CD4-positive, alpha-beta T cell treated with Interleukin-17A for 4 hours (primary cell): ENCODE measurements at places on chromosomes 11 and 22.
A peak's percentile ranks its signal among the peaks of the same experiment; 100 is the strongest.

DNA sequence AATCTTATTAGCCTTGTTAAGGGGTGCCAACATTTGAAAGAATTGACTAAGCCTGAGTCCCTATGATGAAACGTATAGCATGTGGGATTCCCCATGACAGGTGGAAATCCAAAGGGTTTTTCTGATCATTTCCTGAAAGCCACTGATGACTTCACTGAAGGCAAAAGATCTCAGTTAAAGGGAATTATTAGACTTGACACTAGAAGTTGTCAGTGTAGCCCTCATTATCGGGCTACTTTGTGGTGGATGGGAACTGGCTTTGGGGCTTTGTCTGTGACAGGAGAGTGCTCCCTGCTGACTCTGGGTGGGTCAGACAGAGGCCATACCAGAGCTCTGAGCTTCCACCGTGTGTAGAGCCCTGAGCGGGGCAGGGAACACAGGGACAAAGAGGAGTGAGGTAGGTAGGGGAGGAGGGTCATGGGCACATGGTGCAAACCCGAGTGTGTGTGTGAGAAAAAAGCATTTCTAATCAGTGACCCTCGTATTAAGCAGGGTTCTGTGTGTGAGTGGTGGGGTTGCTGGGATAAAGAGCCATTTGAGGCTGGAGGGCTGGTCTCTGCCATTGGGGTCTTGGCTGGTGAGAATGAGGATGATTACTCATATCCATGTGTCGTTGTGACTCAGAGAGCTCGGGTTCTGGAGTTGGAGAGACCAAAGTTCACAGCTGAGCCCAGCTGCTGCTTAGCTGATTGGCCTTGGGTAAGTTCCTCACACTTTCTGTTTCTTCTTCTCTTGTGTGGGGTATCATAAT is 101.1 kb downstream of the GRIK4 start:
- no peak for DNase-seq

DNA sequence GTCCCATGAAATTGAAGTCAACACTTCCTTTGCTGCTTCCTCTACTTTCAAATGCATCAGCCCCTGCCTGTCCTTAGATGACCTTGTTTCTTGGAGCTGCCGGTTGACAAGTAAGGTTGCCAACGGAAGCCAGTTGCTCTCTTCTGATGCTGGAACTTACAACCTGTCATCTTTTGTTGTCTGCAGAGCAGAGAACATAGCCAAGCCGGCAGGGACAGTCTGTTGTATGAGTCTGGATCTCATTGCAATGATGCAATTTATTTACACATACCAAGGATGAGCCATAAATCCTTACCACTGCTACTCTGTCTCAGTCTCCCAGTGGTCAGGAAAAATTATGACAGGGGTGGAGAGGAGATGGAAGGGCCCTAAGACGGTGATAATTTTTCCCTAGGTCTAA is 151.4 kb downstream of the BLID start:
- no peak for DNase-seq

GRCh38 chr11:100716838-100717237 is 29.8 kb downstream of the ARHGAP42 start:
- DNase-seq: no peak

DNA sequence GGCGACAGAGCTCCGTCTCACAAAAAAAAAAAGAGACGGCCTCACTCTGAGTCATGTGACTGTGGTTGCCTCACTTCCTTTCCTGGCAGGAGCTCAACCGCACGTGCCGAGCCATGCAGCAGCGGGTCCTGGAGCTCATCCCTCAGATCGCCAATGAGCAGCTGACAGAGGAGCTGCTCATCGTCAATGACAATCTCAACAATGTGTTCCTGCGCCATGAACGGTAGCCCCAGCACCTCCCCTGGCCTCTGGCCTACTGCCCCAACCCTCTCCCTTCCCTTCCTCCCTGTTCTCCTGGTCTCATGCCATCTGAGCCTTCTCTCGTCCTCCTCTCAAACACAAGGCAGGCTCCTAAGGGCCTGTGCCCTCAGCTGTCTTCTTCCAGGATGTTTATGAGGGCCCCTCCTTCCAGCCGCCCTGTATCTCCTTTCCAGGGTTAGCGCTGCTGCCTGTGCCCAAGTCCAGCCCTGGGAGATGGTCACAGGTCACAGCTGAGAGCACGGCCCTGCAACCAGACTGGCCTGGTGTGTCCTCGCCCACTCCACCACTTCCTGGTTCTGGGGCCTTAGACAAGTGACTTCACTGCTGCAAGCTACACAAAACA is 30.7 kb downstream of the TOM1 start:
- DNase-seq: peak; percentile 71

GRCh38 chr22:49657275-49657973 is 170.2 kb downstream of the BRD1 start:
- DNase-seq: peak; percentile 84

DNA sequence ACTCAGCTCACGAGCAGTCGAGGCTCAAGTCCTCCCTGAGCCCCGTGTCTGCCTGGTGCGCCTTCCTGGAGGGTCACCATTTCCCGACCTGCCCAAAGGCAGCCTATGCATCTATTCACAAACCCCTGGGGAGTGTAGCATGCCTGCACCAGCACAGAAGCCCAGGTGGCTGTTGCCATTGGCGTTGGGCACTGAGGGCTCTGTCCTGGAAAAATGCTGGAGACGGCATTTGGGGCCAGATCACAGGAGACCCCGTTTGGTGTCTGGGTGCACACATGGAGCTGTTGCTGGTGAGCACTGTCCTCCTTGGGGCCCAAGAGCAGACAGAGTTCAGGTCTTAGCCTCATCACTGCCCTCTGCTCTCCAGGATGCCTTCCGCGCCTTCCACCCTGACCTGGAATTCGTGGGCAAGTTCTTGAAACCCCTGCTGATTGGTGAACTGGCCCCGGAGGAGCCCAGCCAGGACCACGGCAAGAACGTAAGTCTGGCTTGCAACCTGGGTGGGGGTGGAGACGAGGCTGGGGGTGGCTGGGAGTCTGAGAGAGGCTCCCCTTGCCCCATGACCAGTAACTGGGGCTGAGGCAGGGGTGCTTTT is 9.4 kb downstream of the FADS2 start:
- no peak for DNase-seq

DNA sequence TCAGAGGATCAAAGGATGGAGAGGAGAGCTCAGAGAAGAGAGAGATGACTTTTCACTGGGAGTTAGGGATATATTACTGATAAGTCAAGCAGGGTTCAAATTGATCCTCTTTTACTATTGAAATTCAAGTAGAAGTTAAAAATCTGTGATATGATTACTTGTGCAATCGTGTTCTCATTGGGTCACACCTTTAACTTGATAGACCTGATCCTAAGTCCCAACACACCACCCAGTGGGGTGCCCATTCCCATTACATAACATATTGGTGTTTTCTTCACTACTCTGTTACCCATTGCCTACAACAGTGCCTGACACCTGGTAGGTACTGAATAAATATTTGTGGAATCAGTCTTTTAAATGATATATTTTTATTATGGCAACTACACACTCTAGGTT is 66.4 kb upstream of the PICALM start:
- no peak for DNase-seq

GRCh38 chr11:67983951-67984350 is 19.9 kb downstream of the UNC93B1 start:
- DNase-seq: no peak

DNA sequence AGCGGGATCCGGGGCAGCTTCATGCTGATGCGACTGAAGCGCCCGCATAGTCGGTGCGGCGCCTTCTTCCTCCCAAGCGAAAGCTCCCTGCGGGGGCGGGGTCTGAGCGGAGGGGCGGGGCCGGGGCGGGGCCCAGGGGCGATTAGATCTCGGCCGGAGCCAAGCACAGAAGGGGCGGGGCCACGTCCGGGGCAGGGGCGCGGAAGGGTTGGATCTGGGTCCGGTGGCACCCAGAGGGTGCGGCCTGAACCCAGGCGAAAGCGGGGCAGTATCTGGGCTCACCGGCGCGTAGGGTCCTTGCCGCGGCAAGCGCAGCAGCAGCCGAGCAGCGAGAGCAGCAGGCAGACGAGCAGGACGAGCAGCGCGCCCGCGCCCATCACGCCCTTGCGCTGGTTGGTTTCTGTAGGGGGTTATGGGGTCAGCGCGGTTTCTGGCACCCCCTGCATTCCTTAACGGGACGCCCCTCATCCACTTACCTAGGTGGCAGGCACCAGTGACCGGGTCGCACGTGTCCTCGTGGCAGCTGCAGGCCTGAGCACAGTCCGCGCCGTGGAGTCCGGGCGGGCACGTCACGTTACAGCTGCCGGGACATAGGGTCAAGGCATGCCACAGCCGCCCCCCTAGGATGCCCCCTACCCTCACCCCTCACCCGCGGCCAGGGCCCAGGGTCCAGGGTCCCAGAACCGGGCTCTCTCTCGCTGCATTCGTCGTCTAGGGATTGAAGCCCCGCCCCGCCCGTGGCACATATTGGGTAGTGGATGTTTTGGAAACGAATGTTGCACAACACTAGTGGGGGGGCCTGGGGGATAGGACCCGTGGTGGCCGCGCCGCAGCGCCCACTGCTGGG is 8.1 kb downstream of the SCARF2 start:
- DNase-seq: peak; percentile 95

DNA sequence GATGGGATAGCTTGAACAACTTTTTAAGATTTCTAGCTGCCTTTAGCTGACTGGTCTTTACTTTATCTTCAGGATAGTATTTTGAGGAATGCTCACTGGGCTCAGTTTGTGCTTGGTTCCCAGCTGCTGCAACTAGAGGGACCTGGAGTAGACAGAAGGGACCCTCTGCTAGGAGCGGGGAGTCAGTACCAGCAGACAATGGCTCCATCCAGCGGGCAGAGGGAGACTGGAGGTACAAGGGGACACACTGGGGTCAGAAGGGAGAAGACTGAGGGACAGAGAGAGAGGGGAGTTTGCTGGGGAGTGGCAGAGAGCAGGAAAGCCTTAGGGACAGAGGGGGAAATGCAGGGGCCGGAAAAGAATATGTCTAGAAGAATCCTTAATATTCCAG is 22.0 kb upstream of the ACER3 start:
- DNase-seq: no peak

DNA sequence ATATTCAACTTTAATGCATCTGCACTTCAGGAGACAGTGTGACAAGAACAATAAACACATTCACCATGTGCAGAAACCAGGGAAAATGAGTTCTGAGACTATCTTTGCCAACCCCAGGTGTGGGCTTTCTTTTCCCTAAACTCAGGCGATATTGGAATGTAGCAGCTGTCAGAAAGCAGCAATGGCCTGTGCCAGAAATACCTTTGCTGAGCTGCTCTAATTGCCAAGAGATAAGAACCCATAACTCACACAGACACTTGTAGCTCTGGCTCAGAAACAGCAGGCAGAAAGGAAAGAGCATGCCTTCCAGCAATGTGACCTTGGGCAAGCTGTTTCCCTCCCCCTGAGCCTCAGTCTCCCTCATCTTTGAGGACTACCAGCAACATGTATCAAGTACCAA is 77.6 kb downstream of the PLEKHA7 start:
- DNase-seq: no peak

DNA sequence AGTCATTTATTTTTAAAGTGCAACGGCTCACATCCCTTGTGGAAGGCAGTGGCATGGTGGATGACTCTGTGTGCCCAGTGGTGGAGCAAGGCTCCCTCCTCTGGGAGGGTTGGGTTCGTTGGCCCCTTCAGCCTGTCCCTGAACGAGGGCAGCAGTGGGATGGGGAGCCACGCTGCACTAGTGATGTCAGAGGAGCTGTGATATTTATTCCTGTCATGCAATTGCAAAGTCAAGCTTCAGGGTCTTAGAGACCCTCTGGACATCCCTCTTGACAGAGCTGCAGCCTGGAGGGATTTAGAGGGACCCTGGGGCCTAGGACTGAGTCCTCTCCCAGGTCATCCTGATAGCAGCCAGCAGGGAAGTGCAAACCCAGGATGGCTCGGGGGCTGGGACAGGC is 78.2 kb upstream of the NARS2 start:
- DNase-seq: no peak

GRCh38 chr22:27146866-27147633 is 489.7 kb downstream of the MIAT start:
- no peak for DNase-seq

- no peak for DNase-seq
Observed at GRCh38 chr11:113059548-113059947, 98.3 kb downstream of the NCAM1 start.

- DNase-seq: no peak
Observed at GRCh38 chr11:10257478-10257877, 36.5 kb downstream of the SBF2 start.

GRCh38 chr11:45988921-45989320 is 66.5 kb downstream of the LARGE2 start:
- DNase-seq: no peak

DNA sequence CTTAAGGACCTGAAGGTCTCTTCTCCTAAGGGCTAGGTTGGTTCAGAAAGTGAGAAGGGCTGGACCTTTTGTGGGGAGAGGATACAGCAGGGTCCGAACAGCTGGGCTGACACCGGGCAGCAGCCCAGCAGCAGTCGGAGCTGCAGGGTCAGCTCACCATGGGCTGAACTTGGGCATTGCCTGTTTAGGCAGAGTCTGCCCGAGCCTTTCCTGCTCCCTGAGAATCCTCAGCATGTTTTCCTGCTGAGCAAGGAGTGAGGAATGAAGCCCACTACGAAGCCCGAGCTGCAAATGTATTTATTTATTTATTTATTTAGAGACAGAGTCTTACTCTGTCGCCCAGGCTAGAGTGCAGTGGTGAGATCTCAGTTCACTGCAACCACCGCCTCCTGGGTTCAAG is 83.9 kb downstream of the PTPRJ start:
- DNase-seq: no peak

GRCh38 chr11:64753380-64754123 is 6.2 kb downstream of the PYGM start:
- no peak for DNase-seq

DNA sequence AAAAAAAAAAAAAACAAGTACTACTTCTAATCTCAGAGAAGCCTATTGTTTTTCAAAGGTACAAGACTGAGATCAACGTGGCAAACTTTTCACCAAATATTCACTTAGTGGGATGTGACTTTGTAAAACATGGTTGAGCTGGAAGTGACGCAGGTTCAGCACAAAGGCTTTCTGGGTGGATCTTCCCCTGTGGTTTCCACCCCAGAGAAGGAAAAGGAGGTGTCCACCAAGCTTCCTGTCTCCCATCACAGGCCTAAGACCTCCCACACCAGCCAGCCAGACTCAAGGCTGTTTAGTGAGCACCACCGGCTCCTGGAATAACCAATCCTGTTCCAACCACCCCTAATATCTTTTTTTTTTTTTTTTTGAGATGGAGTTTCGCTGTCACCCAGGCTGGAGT is 5.7 kb downstream of the TMEM184B start:
- DNase-seq: peak; percentile 59

- no peak for DNase-seq
Observed at GRCh38 chr11:83061883-83062282, 9.8 kb downstream of the RAB30 start.

DNA sequence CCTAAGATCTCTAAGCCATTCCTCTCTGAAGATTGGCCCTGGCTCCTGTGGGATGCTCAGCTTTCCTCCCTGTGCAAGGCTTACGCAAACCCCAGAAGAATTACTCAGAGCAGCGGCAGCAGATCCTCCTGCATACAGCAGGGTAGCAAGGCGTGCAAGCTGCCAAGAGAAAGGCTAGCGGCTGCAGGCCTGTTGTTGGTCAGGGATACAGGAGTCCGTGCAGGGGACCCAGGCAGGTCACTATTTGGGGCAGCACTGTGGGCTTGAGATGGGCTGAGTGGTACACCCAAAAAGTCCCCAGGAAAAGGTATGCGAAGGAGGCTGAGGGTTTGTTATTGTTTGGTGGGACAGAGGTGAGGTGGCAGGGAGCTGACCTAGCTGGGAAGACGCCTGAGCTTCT is 1.5 kb downstream of the GLB1L2 start:
- DNase-seq: no peak
